ENCODE measurements at places on chromosomes 1 and 21. TPM values are rescaled to one million over a fixed set of nuclear protein-coding genes. Genes with fewer than 3 reads are reported as not detected.

GRCh38 chr1:62144238-62144831, 50.3 kb upstream of the L1TD1 start:
- H3K4me3 ChIP-seq, result no peak overlapping the region
- H3K4me1 ChIP-seq, result no peaks in the 10 kb centered on the region
- DNase-seq, result peak; percentile 61
- H3K27me3 ChIP-seq, result no peaks in the 10 kb centered on the region
- H3K27ac ChIP-seq, result no peak overlapping the region

GRCh38 chr1:3771108-3772026, 1.2 kb upstream of the SMIM1 start:
- H3K4me1 ChIP-seq, result peaks cover 11% of the 10 kb centered on the region
- peak overlapping the region; percentile 87 for H3K27ac ChIP-seq
- no peaks in the 10 kb centered on the region for H3K36me3 ChIP-seq
- H3K4me3 ChIP-seq, result peak overlapping the region; percentile 77
- H3K27me3 ChIP-seq, result no peaks in the 10 kb centered on the region
- no peak for DNase-seq

DNA sequence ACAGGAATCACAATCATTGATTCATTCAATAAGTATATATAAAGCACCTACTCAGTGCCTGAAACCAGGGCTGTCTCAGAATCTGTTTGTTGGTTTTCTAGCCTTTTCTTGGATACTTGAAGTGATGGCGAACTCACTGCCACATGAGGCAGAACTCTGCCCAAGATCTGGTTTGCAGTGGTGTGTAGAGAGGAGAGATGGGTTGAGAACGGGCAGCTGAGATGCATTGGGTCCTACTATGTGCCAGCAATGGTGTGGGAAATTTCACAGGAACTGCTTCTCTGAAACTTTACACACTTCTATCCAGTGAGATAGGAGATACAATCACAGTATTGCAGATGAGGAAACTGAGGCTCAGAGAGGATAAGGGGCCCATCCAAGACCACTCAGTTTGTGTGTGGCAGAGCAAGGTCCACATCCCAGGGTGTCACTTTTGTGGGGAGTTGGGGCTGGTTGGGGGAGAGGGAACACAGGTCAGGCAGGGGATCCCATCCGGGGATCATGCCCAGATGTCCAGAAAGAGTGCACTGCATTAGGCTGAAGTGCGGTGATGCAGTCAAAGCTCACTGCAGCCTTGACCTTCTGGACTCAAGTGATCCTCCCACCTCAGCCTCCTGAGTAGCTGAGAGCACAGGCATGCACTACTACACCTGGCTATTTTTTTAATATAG, 83.7 kb upstream of the IFFO2 start:
- H3K4me1 ChIP-seq, result peaks cover 9% of the 10 kb centered on the region
- H3K27ac ChIP-seq, result no peak overlapping the region
- no peak overlapping the region for H3K4me3 ChIP-seq
- H3K27me3 ChIP-seq, result peaks cover 6% of the 10 kb centered on the region

- no peaks in the 10 kb centered on the region for H3K4me1 ChIP-seq
- no peak for DNase-seq
- peaks cover 6% of the 10 kb centered on the region for H3K27me3 ChIP-seq
- no peak overlapping the region for H3K4me3 ChIP-seq
- no peaks in the 10 kb centered on the region for H3K36me3 ChIP-seq
- no peak overlapping the region for H3K27ac ChIP-seq
Observed at GRCh38 chr1:17978016-17978415, 129.6 kb upstream of the IGSF21 start.

DNA sequence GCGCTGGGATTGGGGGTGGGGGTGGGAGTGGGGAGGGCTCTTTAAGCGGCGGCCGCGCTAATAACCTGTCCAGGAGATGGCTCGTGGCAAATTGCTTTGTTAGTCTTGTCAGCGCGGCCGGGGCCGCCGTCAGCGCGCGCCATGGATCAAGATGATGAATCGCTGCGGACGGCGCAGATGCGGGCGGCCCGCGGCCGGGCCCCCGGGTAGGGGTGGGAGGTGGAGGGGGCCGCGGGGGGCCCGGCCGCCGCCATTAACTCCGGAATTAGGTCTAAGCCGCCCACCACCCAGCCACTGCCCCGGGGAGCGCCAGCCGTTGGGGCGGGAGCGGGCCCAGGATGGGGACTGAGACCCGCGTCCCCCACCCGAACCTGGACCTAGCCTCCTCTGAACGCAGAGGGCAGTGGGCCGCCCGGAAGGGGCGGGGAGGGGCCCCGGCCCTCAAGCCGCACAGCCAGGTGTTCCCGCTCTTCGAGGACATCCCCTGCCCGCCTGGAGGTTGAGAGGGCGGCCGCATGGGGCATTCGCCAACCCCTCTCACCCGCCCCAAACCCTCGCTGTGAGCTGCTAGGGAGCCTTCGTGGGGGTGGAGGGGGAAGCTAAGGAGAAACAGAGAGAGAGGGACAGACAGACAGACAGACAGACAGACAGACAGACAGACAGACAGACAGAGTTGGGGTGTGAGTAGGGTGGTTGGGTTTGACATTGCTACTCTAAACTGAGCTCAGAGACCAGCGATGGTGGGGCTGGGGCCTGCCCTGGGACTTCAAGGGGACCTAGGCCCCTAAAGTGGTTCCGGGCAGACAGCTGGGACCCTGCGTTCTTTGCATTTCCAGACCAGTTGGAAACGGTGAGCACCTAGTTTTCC, 3.8 kb upstream of the DMBX1 start:
- no peak for DNase-seq
- H3K4me3 ChIP-seq, result no peak overlapping the region
- H3K27ac ChIP-seq, result no peak overlapping the region
- no peaks in the 10 kb centered on the region for H3K36me3 ChIP-seq

GRCh38 chr1:2469103-2469940, 6.8 kb upstream of the PLCH2 start:
- no peaks in the 10 kb centered on the region for H3K27me3 ChIP-seq
- H3K36me3 ChIP-seq, result no peaks in the 10 kb centered on the region
- DNase-seq, result no peak

DNA sequence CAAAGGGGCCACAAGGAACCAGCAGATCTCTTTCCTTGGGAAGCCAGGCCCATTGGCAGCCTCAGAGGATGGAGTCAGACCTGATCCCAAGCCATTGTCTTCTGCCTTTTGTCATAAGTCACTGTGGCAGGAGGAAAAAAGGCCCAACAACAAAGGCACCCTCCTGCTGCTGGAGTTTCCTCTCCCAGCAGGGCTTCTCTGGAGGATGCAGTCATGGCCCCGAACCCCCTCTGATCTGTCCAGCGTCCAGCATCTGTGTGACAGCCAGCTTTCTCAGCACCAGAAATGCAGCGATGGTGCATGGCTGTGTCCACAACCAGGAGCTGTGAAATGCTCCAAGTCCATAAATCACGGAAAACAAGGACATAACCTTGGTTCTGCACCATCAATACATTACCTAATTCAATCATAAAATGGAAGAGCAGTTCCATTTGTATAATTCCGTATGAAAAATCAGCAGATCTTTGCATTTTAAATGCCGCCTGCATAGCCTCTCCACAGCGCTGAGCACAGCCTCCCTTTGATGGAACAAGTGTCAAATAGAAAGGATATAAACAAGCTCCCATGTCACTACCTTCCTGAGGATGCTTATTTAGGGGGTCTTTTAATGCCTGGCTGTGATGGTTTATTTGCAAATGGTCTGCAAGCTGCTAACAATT, 30.6 kb downstream of the AJAP1 start:
- DNase-seq, result no peak
- no peaks in the 10 kb centered on the region for H3K4me1 ChIP-seq
- H3K4me3 ChIP-seq, result no peak overlapping the region
- no peak overlapping the region for H3K27ac ChIP-seq

DNA sequence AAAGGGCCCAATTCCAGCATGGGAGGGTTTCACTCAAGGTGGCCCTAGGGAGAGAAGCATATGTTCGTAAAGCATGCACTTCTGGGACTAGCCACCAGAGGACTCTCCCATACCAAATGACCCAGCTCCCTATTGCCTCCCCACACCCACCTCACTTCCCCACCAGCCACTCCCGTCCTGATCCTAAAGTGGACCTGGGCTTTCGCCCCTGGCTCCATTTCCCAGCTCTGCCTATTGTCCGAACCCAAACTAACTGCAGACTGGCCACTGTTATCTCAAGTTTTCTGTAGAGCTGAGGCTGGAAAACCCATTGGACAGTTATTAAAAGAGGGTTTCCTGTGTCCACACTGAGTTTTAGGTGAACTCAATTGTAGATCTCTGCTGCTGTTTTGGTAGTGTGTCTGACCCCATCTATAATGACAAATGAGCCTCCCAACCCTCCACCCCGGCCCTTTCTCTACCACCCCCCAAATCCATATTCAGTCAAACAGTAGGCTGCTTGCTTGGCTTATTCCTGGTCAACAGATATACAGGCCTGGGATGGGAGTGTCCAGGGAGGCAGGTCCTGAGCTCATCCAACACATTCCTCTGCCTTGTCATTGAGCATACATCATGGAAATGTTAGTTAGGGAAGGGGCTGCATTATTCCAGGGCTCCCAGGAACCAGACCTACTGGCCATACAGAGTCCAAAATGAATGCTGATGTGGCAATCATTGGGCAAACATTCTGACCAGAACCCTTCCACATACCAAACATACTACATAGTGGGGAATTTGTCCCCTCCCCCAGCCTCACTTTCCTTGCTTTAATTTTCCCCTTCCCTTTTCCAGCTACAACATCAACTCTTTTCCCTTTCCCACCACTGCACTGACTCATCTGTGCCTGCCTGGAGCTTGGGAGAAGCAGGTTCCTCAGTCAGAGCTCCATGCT, 59.2 kb downstream of the ABCA4 start:
- no peaks in the 10 kb centered on the region for H3K36me3 ChIP-seq
- H3K27ac ChIP-seq, result no peak overlapping the region
- H3K4me3 ChIP-seq, result no peak overlapping the region

GRCh38 chr1:198234520-198235251, 77.9 kb downstream of the NEK7 start:
- peaks cover 14% of the 10 kb centered on the region for H3K36me3 ChIP-seq
- H3K27ac ChIP-seq, result peak overlapping the region; percentile 71
- peaks cover 44% of the 10 kb centered on the region for H3K4me1 ChIP-seq
- DNase-seq, result no peak
- peak overlapping the region; percentile 58 for H3K4me3 ChIP-seq
- no peaks in the 10 kb centered on the region for H3K27me3 ChIP-seq

GRCh38 chr1:111934106-111934852, 55.2 kb downstream of the KCND3 start:
- H3K4me3 ChIP-seq, result no peak overlapping the region
- H3K4me1 ChIP-seq, result no peaks in the 10 kb centered on the region
- no peak overlapping the region for H3K27ac ChIP-seq

GRCh38 chr1:16478091-16478490, 36.0 kb downstream of the RNU1-1 start:
- no peak for DNase-seq
- H3K27ac ChIP-seq, result no peak overlapping the region
- no peaks in the 10 kb centered on the region for H3K36me3 ChIP-seq

- H3K36me3 ChIP-seq, result no peaks in the 10 kb centered on the region
- no peak for DNase-seq
Observed at GRCh38 chr1:17065666-17066065, 11.8 kb upstream of the SDHB start.

DNA sequence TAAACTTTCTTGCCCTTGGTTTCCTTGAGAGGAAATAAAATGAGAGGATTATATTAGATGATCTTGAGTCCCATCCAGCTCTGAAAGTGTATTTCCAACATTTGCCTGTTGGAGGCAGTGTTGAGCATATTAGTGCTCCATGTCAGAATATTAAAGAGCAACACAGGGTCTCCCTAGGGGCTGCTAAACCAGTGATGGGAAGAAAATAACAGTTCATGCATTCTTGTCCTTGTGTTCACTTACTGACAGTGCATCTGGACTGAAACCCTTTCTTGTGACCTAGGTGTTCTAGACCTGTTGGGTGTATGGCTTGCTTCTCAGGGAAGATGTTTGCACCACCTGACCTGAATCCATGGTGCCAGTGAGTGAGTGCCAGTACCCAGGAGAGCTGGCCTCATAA, 124.7 kb upstream of the KIAA0040 start:
- DNase-seq, result peak; percentile 42
- no peaks in the 10 kb centered on the region for H3K27me3 ChIP-seq
- no peak overlapping the region for H3K4me3 ChIP-seq
- peaks cover 15% of the 10 kb centered on the region for H3K4me1 ChIP-seq
- no peak overlapping the region for H3K27ac ChIP-seq

- peaks cover 1% of the 10 kb centered on the region for H3K27me3 ChIP-seq
- no peak overlapping the region for H3K27ac ChIP-seq
- H3K4me3 ChIP-seq, result no peak overlapping the region
- no peaks in the 10 kb centered on the region for H3K36me3 ChIP-seq
Observed at GRCh38 chr1:78825561-78825960, 175.9 kb downstream of the IFI44 start.

GRCh38 chr1:204041232-204041767, 31.6 kb upstream of the SOX13 start:
- no peak for DNase-seq
- H3K4me3 ChIP-seq, result no peak overlapping the region
- no peaks in the 10 kb centered on the region for H3K27me3 ChIP-seq
- H3K36me3 ChIP-seq, result no peaks in the 10 kb centered on the region
- H3K27ac ChIP-seq, result no peak overlapping the region

- no peak overlapping the region for H3K4me3 ChIP-seq
- H3K36me3 ChIP-seq, result peaks cover 77% of the 10 kb centered on the region
- H3K27ac ChIP-seq, result peak overlapping the region; percentile 23
- peaks cover 82% of the 10 kb centered on the region for H3K4me1 ChIP-seq
Observed at GRCh38 chr1:198696211-198696610, 57.4 kb downstream of the PTPRC start.

DNA sequence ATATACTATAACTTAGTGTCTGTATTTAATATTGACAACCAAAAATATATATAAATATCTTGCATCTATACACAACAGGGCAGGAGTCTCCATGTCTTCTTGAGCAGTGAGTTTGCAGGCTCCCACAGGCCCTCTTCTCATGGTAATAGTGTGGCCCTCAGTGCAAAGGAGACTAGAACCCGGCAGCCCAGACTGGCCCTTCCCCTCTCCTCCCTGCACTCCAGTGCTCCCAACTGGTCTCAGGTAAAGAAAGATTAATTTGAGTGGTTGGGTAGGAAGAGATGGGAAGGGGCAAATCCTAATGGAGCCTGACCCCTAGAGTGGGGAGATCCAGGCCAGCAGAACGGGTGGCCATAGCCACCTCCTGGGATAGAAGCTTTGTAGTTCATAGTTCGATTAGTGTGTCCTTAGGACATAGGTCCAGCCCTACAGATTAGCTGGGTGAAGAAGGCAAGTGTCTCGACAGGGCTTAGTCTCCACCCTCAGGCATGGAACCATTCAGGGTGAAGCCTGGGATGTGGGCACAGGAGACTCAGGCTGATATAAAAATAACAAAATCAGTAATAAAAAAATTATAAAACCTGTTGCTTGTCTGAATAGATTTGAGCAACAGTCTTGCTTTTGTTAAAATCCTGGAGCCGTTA, 32.3 kb downstream of the SLC2A1 start:
- peak overlapping the region; percentile 94 for H3K27ac ChIP-seq
- no peak for DNase-seq
- H3K4me3 ChIP-seq, result no peak overlapping the region
- peaks cover 57% of the 10 kb centered on the region for H3K36me3 ChIP-seq

- H3K4me3 ChIP-seq, result no peak overlapping the region
- no peak for DNase-seq
- H3K36me3 ChIP-seq, result no peaks in the 10 kb centered on the region
- no peak overlapping the region for H3K27ac ChIP-seq
- no peaks in the 10 kb centered on the region for H3K4me1 ChIP-seq
Observed at GRCh38 chr1:215971793-215972441, 404.8 kb downstream of the KCTD3 start.

- H3K36me3 ChIP-seq, result no peaks in the 10 kb centered on the region
- H3K4me3 ChIP-seq, result no peak overlapping the region
- H3K4me1 ChIP-seq, result peaks cover 23% of the 10 kb centered on the region
Observed at GRCh38 chr1:183419399-183419798, 1.2 kb upstream of the NMNAT2 start.

Gene ARHGEF16
- not detected for total RNA-seq

Gene CASQ2
- total RNA-seq, result not detected

Gene LDLRAD1
- not detected for total RNA-seq

Gene SMPDL3B
- total RNA-seq, result 0.38 TPM

Gene OPTC
- total RNA-seq, result not detected

Gene CCT8
- 489 TPM for total RNA-seq

Gene SYNC
- not detected for total RNA-seq

Gene DNAH14
- total RNA-seq, result 1.8 TPM

Gene KRTAP7-1
- total RNA-seq, result not detected
